Mammary epithelial cell (primary cell): ENCODE measurements at places on chromosomes 6 and 20. TPM values are rescaled to one million over a fixed set of nuclear protein-coding genes. Genes with fewer than 3 reads are reported as not detected.

The SNX9 gene
- total RNA-seq = 31.5 TPM

The GDAP1L1 gene
- not detected in 2 replicates for total RNA-seq

The CTCFL gene
- not detected for total RNA-seq

The SPAG4 gene
- 4.3 TPM for total RNA-seq

The TMEM74B gene
- total RNA-seq = 0.67 TPM

The EDN1 gene
- 5.1 and 8.9 TPM in 2 replicates for total RNA-seq

The C20orf202 gene
- not detected in 2 replicates for total RNA-seq

The CTAGE9 gene
- total RNA-seq = not detected

The DLK2 gene
- total RNA-seq = 45.2 TPM

The MYH7B gene
- total RNA-seq = under 0.01 TPM

The SLC24A3 gene
- not detected in 2 replicates for total RNA-seq

GRCh38 chr20:7687065-7687464 lies 253.2 kb downstream of the HAO1 start:
- no peak for DNase-seq

DNA sequence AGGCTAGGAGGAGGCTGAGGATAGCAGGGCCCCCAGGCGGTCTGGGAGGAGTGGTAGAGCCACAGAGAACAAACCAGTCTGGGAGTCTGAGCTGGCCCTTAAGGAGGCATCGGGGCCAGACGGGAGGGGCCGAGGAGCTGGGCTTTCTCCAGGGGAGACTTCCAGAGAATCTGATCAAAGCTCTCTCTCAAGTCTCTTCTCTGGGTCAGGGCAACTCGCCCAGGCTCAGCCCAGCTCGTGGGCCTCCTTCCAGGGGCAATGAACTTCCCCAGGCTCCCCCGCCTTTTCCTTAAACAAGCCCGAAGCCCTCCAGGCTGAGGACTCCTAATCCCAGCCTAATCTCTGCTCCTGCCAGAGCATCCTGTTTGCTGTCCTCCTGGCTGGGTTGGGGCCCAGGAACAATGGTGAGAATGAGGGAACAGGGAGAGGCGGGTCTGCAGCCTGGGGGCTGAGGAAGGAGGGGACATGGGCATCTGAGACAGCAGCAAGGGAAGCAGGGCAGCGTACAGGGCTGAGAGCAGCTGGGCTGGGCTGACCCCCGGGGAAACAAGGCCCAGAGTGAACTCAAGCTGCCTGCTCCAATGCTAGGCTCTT lies 173.6 kb downstream of the ANKRD60 start:
- DNase-seq = no peak

GRCh38 chr6:167245591-167245990 lies 45.5 kb upstream of the UNC93A start:
- no peak for DNase-seq

DNA sequence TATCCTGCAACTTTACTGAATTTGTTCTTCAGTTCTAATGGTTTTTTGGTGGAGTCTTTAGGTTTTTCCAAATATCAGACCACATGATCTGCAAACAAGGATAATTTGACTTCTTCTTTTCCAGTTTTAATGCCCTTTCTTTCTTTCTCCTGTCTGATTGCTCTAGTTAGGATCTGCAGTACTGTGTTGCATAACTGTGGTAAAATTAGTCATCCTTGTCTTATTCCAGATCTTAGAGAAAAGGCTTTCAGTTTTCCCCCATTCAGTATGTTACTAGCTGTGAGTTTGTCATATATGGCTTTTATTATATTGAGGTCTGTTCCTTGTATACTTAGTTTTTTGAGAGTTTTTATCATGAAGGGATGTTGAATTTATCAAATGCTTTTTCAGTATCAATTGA lies 4.3 kb downstream of the MICA start:
- DNase-seq = peak; percentile 72

DNA sequence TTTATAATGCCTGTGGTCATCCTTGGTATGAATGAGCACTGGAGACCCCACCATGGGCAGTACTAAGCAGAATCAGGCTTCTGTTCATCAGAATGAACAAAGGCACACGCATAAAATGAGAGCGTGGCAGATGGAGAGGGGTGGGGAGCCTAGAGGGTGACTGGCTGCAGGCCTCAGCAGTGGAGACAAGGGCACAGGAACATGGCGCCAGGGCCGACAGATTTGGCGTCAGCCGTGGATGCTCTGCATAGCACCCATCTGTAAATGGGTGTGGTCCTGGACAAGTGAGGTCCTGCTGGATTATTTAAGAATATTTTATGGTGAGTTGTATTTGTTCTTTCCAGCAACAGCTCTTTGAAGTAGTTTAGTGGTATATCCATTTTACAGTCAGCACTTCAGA lies 33.1 kb downstream of the E2F3 start:
- DNase-seq = no peak

DNA sequence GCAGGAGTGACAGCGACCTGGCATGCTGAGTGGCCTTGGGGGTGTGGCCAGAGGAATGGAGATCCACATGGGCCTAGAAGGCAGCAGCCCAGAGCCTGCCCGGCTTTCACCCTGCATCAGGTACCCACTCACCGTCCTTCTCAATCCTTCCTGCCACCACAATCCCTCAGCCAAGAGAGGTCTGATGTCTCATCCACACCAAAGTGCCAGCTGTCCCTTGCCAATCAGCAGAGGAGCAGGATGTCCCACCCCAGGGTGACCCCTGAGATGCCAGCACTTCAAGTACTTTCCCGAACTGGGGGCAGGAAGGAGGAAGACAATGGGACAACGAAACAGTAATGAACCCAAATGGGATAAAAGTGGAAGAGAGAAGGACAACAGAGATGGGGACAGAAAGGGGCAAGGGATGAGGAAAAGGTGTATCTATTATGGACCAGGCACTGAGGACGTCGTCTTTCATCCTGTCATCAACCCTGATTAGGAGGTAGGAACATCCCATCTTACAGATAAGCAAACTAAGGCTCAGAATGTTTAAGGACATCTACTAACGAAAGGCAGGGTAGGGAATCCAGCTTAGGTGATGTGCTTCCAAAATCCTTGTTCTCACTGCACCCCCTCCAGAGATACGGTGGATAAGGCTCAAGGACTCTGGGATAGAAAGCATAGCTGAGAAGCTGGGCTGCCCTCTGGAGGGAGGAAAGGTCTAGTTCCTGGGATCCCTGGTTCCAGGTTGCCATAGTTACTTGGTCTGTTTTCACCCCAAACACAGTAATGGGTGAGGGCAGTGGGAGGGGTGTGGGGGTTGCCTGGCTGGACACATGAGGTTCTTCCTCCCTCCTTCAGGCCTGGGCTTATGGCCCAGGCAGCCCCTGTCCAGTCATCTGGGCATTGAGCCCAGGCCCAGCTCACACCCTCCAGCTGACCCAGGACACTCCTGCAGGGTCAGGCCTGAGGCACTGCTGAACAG lies 4.5 kb upstream of the TNXB start:
- no peak for DNase-seq

GRCh38 chr6:105174512-105174911 lies 5.3 kb downstream of the POPDC3 start:
- DNase-seq = peak; percentile 86

GRCh38 chr6:43827898-43828297 lies 57.9 kb downstream of the VEGFA start:
- no peak for DNase-seq

DNA sequence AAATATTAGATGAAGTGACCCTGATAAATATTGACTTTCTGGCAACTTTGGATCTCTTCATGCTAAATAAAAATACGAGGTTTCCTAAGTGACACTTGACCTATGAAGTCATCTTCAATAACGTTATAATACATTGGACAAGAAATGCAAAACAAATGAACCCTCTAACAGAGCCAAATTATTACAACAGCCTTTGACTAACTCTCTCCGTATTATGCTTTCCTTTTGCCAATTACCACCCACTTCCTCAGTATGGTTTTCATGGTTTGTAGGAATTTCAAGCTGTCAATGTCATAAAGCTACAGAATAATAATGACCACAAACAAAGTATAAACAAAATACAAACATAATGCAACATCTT lies 210.5 kb downstream of the MOXD1 start:
- peak; percentile 23 for DNase-seq

DNA sequence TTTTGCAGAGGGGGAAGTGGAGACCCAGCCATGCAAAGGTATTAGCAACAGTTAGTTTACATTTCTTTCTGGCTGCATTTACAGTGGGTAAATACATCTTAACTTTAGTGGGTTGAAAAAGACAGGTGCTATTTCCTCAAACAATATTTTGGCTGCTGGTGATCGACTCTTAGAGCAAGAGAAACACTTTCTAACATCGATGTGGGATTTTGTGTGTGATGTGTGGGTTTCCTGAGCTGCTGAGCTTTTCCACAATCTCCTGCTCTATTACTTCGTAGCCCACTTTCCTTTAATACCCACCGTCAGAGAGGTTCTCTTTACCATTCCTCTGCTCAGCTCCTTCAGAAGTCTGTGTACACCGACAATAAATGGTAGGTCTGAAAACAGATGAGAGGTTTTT lies 339.0 kb downstream of the NRN1 start:
- no peak for DNase-seq

DNA sequence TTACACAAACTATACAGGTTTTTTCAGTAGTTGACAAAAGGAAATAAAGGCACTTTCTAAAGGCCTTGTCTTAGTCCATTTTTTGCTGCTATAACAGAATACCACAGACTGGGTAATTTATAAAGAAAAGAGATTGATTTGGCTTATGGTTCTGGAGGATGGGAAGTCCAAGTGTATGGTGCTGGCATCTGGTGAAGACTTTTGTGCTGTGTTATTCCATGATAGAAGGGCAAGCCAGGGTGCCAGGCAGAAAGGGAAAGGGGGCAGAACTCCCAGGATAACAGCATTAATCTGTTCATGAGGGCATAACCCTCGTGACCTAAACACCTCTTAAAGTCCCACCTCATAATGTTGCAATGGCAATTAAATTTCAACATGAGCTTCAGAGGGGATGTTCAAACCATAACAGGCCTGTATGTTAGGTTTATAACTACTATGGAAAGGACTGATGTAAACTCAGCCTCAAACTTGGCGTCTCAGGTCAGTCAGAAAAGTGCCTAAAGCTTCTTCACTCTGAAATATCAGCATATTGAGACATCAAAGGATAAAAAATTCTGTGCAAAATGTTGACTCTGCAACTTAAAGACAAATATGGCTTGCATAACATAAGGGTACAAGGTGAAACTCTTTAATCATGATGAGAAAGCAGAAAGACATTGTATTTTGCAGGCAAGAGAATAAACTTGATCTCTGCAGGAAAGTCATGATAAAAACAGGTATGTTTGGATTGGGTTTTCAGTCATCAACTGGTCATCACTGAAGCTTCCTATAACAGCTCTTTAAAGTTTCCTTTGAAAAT lies 42.8 kb downstream of the RNF217 start:
- no peak for DNase-seq

- DNase-seq = peak; percentile 65
These were observed 29.2 kb upstream of the EXOC2 start for GRCh38 chr6:722077-722524.

DNA sequence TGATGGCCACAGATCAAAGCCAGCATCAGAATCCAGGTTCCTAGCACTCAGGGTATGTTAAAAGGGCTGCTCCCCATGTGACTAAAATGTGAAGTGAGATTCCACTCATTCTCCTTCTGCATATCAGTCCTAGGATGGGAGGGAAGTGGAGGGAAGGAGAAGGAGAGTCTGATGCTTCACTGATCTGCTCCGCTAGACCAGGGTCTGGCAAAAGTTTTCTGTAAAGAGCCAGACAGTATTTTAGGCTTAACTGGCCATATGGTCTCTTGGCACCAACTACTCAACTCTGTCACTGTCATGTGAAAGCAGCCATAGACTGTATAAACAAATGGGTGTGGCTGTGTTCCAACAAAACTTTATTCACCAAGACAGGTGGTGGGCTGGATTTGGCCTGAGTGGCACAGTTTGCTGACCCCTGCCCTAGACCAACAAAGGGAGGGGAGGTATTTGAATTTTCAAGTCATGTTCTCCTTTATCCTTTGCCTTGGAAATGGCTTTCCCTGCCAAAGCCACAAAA lies 22.6 kb downstream of the GHRH start:
- DNase-seq = no peak

DNA sequence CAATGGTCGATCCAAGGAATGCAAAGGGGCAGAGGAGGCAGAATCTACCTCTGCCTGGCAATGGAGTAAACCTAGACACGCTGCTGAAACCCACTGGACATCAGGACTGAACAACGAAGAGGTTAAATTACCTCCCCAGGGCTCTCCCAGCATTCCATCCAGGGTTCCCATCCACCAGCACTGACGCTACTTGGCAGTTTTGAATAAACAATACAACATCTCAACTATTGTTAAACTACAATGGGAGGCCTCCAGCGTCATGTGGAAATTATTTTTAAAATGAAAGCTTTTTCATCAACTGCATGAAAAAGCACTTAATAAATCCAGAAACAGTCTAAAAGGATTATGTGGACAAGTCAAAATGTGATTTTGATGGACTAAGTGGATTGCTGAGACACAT lies 96.8 kb upstream of the NHSL1 start:
- no peak for DNase-seq

DNA sequence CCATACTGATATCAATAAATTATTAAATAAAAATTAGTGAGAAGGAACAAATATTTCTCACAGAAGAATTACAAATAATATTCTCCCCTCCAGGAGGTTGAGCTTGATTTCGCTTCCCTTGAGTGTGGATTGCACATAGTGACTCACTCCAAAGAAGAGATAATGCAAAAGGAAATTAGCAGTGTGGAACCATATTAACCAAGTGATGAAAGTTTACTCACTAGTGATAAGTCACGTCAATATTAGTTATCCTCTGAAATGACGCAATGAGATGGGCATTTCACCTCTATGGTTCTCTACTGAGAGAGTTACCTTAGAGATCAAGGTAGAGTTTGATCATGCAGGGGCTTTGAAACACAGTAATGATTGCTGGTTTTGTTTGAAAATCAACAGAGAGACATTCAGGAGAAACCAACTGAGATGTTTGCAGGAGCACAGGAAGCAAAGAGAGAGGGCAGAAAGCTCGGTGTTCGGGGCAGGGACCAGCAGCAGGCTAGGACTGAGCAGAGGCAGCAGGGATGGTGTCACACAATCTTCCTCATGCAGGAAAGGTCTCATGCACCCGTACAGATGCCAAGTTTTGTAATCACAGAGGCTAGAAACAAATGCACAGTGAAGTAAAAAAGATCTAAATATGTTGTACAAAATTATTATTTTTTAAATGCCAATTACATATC lies 634.5 kb downstream of the QKI start:
- no peak for DNase-seq

- no peak for DNase-seq
These were observed 17.4 kb downstream of the TBC1D20 start for GRCh38 chr20:444862-445426.

DNA sequence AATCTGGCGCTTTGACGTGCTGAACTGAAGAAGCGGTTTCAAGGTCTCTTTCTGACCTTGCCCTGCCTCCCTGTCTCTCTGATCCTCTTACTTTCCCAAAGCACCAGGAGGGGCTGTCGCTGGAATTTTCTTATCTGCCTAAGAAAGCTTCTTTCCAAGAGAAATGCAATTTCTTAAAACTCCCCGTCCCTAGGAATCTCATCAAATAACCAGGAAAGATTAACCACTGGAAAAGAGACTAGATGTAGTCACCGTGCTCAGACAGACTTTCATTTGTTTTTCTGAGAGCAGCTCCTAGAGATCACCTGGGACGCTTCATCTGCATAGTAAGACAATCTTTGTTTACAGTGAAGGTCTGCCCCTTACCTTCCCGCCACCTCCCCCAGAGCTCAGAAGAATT lies 38.6 kb downstream of the PDYN start:
- DNase-seq = no peak
